ENCODE measurements at places on chromosomes 11 and 22. TPM values are rescaled to one million over a fixed set of nuclear protein-coding genes. Genes with fewer than 3 reads are reported as not detected.

The KLHDC7B gene
- total RNA-seq: 0.11 TPM

The GAL3ST1 gene
- 0.96 TPM for total RNA-seq

The VSIG2 gene
- not detected for total RNA-seq

The SCGB1C1 gene
- total RNA-seq: not detected

The COX8A gene
- total RNA-seq: 585 TPM

- DNase-seq: no peak
These were observed 336.2 kb downstream of the ETS1 start for GRCh38 chr11:128251140-128251539.

GRCh38 chr22:46036558-46037408, 59.8 kb upstream of the WNT7B start:
- peak; percentile 62 for DNase-seq

- no peak for DNase-seq
These were observed 49.0 kb upstream of the BIRC3 start for GRCh38 chr11:102268083-102268984.

- no peak for DNase-seq
These were observed 13.6 kb upstream of the NUP160 start for GRCh38 chr11:47861728-47862127.

- DNase-seq: no peak
These were observed 36.1 kb upstream of the ANKK1 start for GRCh38 chr11:113351480-113351879.

- no peak for DNase-seq
These were observed 1.8 kb upstream of the DUSP8 start for GRCh38 chr11:1573903-1574237.

DNA sequence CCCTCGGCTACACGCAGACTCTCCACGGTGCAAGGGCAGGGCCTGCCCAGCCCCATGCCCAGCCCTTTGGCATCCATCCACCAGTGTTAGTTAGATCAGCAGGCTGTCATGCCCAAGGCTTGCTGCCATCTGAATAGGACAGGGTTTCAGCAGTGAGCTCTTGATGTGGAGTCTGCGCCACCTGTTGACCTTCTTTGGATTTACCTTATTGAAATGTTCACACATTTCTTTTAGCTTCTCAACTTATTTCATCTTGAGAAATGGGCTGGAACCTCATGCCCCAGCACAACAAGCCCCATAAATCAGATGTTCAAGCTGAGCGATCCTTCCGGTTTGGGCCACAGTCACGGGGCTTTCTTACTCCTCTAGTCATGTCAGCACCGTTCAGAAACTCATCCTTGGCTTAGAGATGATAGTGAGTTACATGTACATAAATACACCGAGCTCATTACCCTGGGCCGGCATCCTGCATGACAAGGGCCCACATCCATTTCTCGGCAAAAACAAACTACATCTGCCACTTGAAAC, 61.7 kb downstream of the PARVB start:
- DNase-seq: peak; percentile 94

DNA sequence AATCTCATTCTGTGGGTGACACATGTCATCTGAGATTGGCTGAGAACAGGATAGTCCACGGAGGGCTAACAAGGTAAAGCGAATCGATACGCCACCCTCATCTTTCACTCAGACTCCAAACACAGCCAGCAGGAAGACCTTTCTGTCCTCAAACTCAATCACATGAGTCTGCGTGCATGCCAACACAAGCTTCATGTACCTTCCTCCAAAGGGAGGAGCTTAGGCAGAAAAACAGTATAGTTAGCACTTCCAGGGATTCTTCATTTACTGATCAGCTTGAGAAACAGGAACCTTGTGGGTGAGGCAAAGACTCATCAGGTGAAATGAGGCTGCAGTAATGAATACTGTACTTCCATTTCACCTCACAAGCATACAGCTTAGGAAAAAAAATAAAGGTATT, 767.1 kb upstream of the API5 start:
- DNase-seq: no peak

DNA sequence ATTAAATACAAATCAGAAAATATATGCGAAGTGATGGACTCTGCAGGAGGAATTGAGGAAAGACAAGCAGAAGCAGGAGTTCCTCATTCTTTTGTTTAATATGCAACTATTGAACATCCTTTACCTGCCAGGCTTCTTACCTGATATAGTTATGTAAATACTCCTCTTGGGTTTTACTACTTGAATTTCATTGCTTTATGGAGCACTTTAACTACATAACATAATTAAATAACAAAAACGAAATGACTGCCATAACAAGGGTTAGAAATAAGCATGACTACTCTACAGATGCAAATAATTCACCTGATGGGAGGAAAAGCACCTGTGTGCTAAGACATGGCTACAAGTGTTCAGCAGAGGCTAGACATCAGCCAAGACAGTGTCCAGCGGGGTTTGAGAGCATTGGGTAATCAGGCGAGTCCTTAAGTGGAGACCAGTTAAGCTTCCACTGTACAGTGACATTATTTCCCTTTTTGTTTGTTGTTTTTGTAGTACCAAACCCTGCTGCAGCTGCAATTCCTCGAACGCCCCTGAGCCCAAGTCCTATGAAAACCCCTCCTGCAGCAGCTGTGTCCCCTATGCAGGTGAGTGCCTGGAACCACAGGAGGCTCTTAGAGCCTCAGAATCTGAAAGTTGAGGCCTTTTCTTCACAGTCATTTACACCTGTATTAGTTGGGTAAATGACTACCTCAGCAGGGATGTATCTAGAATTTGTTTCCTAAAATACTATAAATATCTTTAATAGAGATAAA, 67.4 kb downstream of the SPECC1L start:
- no peak for DNase-seq
